ENCODE measurements at places on chromosomes 16 and 17.
A peak's percentile ranks its signal among the peaks of the same experiment; 100 is the strongest.

DNA sequence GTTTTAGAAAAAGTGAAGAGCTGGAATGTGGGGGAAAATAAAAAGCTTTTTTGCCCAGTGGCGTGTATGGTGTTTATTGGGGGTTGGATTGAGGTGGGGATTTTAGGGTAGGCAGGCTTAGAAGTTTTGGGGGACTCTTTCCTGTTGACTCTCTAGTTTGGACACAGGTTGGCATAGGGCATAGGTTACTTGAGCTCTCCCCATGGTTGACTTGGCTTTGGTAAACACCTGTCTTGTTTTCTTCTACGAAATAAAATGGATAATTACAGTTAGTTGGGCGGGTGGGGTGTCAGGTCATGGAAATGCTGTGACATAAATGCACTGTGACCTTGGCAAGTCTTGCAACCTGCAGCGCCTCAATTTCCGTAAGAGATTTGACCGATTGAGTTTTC lies 680 bp upstream of the TAOK2 start:
- DNase-seq: no peak

- DNase-seq: no peak
Measured at GRCh38 chr17:34606763-34607162, 27.4 kb downstream of the TMEM132E start.

GRCh38 chr17:61452301-61453290 lies at the start of gene TBX4:
Gene TBX4, plus strand, starts transcription at chr17:61452422. Its CDS starts 4,069 bp downstream, at chr17:61456491.
- DNase-seq: peak; percentile 75

GRCh38 chr17:4708436-4708835 lies 2.0 kb upstream of the ARRB2 start:
- DNase-seq: no peak

- no peak for DNase-seq
Measured at GRCh38 chr17:5624211-5624610, 39.9 kb upstream of the NLRP1 start.

DNA sequence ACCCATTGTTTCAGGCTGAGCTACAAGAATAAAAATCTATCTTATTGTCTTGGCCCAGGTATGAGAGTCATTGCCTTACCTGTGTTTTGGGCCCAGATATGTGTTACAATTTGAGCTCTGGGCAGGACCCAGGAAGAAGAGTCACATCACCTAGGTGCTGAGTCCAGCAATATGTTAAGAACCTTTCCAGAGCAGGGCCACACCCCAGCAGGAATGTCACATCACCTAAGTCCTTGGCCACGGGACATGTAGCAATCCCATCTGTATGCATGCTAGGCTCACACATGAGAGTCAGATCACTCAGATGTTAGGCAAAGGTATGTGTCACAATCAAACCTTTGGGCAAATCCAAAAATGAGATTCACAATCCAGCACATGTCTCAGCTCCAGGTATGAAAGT lies 2103.5 kb downstream of the TP53TG3F start:
- no peak for DNase-seq

GRCh38 chr17:67246653-67247415 lies 1.8 kb upstream of the HELZ start:
- peak; percentile 90 for DNase-seq

GRCh38 chr16:30780549-30780948 lies 6.5 kb downstream of the ZNF629 start:
- DNase-seq: no peak

DNA sequence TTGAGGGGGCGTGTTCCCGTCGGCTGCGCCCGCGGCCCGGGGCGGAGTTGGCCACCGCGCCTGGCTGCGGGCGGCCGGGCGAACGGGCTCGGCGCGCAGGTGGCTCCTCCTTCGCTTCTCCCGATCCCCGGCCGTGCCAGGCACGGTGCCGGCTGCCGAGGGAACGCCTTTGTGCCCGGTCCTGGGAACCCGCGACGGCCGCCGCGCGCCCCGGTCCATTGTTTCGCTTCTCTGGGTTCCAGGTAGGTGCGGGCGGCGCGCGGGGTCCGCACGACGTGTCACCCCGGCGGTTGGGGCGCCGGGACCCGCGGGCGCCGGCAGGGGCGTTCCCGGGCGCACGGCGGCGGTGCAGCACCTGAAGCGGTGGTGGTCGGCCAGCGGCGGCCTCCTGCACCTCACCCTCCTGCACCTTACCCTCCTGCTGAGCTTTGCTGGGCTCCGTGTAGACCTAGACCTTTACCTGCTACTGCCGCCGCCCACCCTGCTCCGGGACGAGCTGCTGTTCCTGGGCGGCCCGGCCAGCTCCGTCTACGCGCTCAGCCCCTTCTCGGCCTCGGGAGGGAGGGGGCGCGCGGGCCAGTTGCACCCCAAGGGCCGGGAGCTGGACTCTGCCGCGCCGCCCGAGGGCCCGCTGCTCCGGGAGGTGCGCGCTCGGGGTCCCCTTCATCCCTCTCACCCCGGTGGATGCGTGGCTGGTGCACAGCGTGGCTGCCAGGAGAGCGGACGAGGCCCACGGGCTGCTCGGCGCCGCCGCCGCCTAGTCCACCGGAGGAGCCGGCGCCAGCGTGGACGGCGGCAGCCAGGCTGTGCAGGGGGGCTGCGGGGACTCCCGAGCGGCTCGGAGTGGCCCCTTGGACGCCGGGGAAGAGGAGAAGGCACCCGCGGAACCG lies 99.9 kb downstream of the EFCAB13 start:
- DNase-seq: peak; percentile 56

- no peak for DNase-seq
Measured at GRCh38 chr17:77045441-77046041, 95.2 kb upstream of the SEC14L1 start.

DNA sequence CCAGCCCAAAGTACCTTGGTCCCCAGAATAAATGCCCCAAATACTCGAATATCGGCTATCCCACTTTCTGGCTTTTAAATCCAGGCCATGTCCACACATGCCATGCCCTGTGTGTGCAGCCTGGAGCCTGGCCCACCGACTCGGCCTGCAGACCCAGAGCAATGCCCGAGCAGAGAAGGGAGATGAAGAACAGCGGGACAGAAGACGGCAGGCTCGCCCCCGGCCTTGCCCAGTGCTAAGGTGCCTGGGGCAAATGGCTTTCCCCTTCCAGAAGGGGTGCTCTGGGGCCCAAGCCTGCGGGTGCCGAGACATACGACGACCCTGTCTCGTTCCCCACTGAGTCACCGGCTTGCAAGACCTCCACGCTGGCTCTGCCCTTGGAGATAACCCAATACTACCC lies 8.0 kb downstream of the CLUH start:
- DNase-seq: no peak

DNA sequence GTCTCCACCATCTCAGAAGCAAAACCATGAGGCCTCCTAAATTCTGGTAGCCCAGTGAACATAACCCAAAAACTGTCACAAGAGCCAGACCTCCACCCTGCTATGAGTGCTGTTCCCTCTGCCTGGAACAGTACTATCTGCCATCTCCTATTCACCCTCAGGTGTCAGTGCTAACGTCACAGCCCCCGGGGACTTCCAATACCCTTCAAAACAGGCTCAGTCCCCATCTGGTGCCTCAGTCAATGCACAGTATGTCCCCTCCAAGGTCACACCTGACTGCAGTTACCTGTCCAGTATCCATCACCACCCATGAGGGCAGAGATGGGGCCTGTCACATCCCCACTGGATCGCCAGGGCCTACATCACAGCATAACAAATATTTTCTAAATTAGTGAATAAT lies 11.5 kb downstream of the CREBBP start:
- DNase-seq: no peak

GRCh38 chr17:10092595-10092994 lies 105.8 kb downstream of the GAS7 start:
- DNase-seq: no peak

GRCh38 chr17:72510351-72511016 lies 389.7 kb downstream of the SOX9 start:
- DNase-seq: no peak

- DNase-seq: no peak
Measured at GRCh38 chr17:37083456-37083855, 134.7 kb downstream of the AATF start.

- DNase-seq: no peak
Measured at GRCh38 chr16:11605891-11606290, 19.2 kb upstream of the LITAF start.

DNA sequence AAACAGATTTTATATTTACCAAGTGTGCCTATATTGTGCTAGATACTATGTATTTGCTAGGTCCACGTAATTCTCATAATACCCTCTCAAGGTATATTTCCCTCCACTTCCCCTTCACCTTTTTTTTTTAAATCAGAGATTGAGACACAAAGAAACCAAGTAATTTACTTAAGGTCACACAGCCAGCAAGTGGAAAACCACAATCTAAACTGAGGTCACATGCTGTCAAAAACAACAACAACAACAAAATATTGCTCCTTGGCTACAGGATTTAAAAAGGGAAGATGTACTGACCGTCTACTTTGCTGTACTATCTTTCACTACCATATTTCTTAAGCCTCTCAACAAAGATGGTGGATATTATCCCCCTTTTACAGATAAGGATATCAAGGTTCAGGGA lies 15.8 kb downstream of the BLMH start:
- DNase-seq: no peak

- DNase-seq: peak; percentile 81
Measured at GRCh38 chr17:32519228-32520103, 32.7 kb downstream of the CDK5R1 start.

GRCh38 chr17:2089021-2089422 lies 34.1 kb downstream of the HIC1 start:
- no peak for DNase-seq

GRCh38 chr17:72643575-72644216 lies 448.8 kb downstream of the SLC39A11 start:
- no peak for DNase-seq

- no peak for DNase-seq
Measured at GRCh38 chr17:76354747-76355310, 1.1 kb upstream of the PRPSAP1 start.

DNA sequence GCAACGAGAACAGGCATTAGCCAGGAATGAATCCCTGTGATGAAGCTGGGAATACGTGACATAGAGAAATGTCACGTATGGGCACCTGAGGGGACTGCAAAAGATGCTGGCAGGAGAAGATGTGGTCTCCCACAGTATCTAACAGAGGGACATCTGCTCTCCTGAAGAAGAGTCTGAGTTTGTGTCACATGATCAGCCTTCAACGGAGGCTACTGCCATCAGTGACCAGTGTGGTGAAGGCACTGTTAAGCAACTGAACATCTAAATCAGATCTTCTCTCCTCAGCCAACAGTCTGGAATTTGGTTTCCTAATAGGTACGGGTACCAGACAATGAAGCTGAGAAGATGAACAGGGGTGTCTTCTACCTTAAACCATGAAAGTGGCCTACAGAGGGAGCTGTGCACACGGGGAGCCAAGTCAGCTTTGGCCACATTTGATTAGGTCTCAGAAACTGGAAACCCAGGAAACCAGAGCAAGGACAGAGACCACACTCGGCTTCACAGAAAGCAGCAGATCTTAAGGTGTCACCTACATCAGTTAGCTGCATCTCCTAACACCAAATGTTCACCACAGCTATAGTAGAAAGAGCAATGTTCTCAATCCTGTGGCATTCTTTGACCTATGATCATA lies 41.8 kb downstream of the BRD7 start:
- no peak for DNase-seq

GRCh38 chr16:86925067-86925791 lies 346.9 kb downstream of the FOXL1 start:
- DNase-seq: peak; percentile 27

DNA sequence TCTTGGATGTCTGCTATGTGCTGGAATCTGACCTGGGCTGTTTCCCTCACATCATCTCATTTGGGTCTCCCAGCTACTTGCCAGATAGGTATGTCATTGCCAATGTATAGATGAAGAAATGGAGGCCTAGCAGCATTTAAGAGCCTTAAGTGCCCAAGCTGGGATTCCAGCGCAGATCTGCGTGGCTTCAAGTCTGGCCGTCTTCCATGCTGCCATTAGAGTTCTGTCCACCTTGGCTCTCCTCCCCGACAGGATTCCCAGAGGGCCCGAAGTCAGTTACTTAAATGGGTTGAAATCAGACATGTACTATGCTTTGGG lies 33.0 kb upstream of the CCR7 start:
- DNase-seq: no peak

DNA sequence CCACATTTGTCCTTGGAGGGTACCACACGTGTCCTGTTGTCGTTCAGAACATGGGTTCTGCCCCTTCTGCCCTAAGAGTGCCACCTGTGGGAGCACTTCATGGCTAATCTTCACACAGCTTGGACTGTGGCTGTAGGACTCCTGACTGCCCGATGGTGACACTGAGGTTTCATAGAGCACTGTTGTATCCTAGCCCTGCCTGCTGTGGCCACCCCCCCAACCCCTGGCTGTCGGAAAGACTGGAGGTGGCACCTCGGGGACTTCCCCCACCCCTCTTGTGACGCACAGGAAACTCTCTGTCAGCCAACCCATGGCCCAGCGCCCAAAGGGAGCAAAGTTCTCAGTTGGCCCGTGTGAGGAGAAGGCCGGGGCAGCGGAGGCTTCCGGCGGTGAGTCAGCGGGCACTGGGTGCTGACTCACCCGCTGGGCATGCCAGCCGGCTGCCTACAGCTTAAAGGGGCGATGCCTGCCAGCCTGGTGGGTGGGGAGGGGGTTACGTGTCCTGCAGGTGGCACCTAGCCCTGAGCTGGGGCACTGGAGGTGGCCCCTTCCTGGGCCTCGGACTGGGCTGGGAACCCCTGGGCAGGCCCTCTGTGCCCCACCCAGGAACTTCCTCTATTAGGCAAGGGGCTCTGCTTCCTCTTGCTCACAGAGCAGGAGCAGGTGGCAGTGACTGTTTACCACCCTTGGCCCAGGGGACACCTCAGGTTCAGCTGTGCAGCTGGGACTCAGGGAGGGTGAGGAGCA lies 3.4 kb downstream of the MAP2K3 start:
- peak; percentile 91 for DNase-seq

DNA sequence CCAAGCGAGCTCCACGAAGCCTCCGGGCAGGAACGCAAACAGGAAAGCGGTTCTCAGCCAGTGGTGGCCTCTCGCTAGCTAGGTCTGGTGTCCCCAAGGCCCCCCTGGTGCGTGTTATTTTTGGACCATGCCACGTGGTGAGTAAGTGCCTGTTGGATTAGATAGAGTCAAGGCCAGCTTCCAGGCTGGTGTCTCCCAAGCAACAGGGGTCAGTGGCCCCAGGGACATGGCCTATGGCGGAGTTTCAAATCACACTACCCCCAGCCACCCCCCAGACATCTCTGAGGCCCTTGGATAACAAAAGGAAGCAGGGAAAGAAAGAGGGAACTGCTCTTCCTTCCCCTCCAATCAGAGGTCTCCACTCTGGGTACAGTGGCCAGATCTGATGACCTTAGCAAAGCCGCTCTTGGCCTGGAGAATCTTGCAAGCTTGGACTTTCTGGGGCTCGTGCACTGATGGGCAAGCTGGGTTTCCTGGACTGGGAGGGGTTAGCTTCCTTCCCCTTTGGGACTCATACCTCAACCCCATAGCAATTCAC lies 58.2 kb downstream of the MAF start:
- DNase-seq: no peak

- DNase-seq: no peak
Measured at GRCh38 chr17:61209106-61209439, 190.6 kb upstream of the TBX2 start.

GRCh38 chr17:81402981-81403467 lies 7.8 kb downstream of the BAHCC1 start:
- DNase-seq: no peak

GRCh38 chr17:78559749-78560368 lies 17.3 kb downstream of the DNAH17 start:
- no peak for DNase-seq

GRCh38 chr16:50665128-50665878 lies 15.8 kb downstream of the SNX20 start:
- peak; percentile 88 for DNase-seq

- DNase-seq: no peak
Measured at GRCh38 chr17:48014595-48015111, 22.9 kb downstream of the COPZ2 start.

- no peak for DNase-seq
Measured at GRCh38 chr17:13919818-13920217, 149.5 kb upstream of the COX10 start.
